ENCODE measurements at places on chromosomes 4 and X.

- DNase-seq: no peak
Measured at GRCh38 chrX:112931478-112931877, 90.8 kb upstream of the AMOT start.

GRCh38 chr4:79650794-79651431 lies 242.9 kb upstream of the GK2 start:
- no peak for DNase-seq

GRCh38 chrX:106952988-106953387 lies 32.8 kb downstream of the CLDN2 start:
- no peak for DNase-seq

- DNase-seq: no peak
Measured at GRCh38 chrX:115367455-115367854, 77.9 kb downstream of the LUZP4 start.

- no peak for DNase-seq
Measured at GRCh38 chr4:164824581-164824980, 52.4 kb upstream of the APELA start.

DNA sequence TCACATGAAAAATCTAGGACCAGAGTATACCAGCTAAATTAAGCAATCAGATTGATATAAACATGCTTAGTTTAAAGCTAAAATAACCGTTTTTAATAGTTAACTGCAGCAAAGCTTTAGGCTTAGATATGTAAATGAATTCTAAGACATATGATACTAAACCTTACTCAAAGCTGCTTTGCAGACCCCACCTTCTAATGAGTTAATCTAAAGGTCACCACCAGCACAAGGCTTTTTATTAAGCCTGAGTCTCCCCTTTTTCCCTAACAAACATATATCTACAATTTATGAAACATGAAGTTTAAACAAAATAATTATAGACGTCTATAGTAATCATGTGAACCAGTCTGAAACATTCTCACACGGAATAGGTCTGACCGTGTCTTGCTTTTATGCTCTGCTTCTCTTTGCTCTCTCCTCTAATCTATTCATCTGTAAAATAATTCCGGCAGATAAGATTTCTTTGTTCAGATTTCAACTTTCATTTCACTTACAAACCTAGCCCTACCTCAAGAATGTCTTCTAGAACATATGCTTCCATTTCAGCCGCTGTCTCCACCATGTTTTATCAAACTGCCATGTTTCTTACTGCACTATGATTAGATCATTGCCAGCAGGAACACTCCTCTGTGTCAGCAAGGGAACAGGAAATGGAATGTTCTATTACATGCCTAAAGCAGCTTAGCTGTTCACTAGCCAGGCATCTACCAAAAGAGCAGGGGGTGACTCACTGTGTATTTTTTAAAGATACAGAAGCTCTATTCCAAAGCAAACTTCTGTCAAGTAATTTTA lies 35.9 kb downstream of the ANKRD17 start:
- peak; percentile 81 for DNase-seq

DNA sequence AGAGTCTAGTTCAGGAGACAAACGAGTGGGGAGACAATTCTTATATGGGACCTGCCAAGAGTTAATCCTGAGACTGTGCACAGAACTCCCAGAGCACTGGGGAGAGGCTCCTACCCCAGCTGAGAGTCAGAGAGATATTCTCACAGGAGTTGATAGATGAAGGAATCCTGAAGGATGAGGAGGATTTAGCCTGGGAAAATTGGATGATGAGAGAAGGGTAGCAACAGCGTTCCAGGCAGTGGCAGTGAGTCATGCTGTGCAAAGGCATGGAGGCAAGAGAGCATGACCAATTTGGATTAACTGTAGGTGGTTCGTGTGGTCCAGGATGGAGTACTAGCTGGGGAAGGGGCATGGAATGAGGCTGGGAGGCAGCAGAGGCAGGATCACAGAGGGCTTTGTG lies 318.6 kb downstream of the LDB2 start:
- no peak for DNase-seq

DNA sequence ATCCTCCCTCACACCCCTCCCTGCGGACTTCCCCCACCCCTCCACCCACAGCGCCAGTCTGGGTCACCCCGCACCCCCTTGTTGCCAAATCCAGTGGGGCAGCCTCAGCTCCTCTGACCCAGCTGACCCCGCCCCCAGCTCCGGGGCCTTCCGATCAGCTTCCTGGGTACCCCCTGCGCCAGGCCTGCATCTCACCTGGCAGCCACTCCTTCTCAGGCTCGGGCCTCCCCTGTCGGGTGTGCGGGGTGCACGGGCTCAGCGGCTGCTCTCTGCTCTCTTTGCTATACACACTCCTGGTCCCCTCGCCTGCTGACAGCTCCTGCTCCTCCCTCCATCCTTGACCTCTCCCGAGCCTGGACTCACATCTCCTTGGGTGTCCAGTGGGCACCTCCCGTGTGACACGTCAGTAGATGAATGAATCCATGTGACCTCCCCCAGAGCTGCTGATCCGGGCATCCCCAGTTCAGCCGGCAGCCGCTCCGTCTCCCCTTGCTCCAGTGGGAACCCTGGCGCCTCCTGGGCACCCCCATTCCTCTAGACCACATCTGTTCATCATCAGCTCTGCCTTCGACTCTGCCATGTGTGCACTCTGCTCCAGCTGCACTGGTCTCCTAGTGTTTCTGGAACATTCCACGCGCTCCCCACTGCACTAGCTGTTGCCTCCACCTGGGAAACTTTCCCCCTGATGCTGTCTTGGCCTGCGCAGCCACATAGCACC lies 9.9 kb downstream of the CFAP99 start:
- DNase-seq: no peak

DNA sequence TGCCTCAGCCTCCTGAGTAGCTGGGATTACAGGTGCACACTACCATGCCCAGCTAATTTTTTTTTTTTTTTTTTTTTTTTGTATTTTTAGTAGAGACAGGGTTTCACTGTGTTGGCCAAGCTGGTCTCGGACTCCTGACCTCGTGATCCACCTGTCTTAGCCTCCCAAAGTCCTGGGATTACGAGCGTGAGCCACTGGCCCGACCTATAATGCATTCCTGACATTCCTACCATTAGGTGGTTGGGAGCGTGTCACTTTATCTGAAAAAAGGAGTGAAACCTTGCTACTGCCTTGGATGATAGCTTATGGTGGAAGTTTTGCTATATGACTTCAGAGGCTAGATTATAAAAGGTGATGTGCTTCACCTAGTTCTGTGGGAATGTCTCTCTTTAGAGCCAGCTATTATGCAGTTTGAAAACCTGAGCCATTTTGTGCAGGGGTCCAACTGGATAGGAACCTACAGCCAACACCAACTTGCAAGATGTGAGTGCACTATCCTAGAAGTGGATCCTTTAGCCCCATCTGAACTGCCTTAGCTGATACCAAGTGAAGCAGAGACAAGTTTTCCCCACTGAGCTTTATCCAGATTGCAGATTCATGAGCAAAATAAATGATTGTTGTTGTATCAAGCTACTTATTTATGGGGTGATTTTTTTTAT lies 29.8 kb upstream of the EMCN start:
- no peak for DNase-seq

GRCh38 chr4:68445111-68445510 lies 2.2 kb upstream of the TMPRSS11E start:
- no peak for DNase-seq

Data from NCI-H1092 (cell line).